ENCODE measurements at places on chromosomes 7 and 10.
A peak's percentile ranks its signal among the peaks of the same experiment; 100 is the strongest.

- DNase-seq = no peak
These were observed 75.1 kb downstream of the HERPUD2 start for GRCh38 chr7:35619863-35620262.

GRCh38 chr7:134388336-134389019 lies 70.4 kb downstream of the AKR1B1 start:
- DNase-seq = no peak

DNA sequence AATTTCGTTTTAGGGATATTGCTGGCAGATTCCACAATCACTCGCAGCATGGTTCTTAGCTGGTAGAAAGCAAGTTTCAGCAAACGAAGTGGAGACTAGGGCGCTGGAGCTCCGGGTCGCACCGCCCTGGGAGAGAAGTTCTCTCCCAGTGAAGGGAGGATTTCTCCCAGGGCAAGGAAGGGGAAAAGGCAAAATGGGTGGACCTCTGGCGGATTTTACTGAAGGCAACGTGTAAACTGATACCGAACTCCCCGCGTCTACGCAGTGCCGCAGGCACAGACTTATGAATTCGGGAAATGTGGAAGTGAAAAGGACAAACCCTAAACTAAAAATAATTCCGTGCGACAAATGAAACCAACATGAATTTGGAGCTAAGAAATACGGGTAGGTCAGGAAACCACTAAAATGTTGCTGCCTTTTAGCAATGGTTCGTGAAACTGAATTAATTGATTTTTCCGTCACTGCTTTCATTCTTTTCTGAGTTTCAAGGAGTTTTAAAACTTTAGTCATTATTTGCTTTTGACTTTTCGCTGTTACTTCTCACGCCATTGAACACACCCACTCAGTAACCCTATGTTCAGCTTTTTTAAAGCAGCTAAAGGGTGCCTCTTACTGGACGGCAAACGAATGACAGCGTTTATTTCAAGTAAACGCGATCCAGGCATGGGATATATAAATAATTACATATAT lies at the start of gene MYOF:
MYOF (minus strand) TSS at position 190 of the 690 bp plus-strand sequence; CDS start at position 50, 140 bp downstream.
- peak; percentile 47 for DNase-seq

- no peak for DNase-seq
These were observed 36.9 kb downstream of the TAF3 start for GRCh38 chr10:7855205-7855604.

GRCh38 chr7:101248276-101248675 lies 3.4 kb upstream of the FIS1 start:
- no peak for DNase-seq

GRCh38 chr7:31493714-31494181 lies 20.1 kb upstream of the ITPRID1 start:
- DNase-seq = no peak

GRCh38 chr7:73827567-73828106 lies 3.2 kb upstream of the CLDN4 start:
- DNase-seq = no peak

DNA sequence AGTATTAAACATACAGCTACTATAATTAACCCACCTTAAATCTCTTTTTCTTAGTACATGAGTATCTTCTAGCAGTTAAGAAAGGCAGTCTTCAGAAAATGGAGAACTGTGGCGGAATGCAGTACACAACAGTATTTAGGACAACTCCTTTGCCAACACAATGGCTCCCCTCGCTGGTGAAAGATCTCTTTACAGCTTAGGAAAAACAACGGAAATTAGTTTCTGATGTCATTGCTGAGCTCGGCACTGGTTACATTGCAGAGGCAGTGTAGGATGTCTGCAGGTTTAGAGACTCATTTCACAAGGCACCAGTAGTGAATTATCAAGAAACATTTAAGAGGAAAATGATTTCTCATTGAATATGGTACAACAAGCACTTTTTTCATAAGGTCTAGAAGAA lies 43.4 kb downstream of the GLRX3 start:
- peak; percentile 74 for DNase-seq

DNA sequence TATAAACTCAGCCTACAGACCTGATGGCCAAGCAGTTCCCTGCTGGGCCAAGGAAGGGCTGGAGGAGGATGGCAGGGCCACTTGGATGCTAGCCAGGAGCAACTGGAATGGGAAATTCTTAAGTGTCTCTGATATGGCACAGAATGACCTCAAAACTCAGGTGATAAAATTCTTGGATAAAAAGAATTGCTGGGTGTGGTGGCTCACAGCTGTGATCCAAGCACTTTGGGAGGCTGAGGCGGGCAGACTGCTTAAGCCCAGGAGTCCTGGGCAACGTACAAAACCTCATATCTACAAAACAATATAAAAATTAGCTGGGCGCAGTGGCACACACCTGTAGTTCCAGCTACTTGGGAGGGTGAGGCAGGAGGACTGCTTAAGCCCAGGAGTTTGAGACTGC lies 14.0 kb upstream of the PKD1L1 start:
- no peak for DNase-seq

DNA sequence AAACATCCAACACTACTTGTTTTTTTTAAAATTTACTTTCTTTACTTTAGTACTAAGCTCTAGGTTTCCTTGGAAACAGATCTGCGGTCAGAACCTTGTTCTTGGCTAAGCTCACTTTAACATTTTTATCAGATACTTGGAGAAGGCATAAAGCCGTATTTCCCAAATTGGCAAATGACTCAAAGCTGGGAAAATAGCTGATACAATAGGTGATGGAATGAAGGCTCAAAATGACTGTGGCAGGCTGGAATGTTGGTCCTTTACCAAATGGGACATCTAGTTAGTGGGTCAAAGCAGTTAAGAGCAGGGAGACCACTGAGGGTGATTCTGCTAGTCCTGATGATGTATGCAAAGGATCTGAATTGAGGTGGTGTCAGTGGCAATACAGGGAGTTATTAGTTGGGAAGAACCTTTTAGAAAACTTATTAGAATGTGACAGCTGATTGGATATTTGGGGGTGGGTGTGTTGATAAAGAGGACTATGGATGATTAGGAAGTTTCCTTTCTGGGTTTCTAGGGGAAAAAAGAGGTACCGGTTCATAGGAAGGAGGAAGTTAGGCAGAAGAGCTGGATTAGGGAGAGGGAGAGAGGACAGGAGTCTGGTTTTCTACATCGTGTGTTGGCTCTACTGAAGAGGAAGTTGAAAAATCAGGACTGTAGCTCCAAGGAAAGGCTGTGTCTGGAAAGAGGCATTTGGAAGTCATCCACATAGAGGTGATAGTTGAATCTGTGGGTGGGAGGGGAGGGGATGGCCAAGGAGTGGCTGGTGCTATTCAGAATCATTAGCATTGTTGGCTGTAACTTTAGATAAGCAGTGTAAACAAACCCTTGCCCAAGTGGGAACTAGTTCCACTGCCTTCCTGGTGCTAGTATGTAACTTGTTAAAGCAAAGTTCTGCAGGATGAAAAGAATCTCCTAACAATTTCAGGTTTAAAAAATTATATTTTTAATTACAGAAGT lies 13.1 kb downstream of the PLCE1 start:
- DNase-seq = no peak

GRCh38 chr7:27532314-27532713 lies 130.4 kb downstream of the HIBADH start:
- no peak for DNase-seq

DNA sequence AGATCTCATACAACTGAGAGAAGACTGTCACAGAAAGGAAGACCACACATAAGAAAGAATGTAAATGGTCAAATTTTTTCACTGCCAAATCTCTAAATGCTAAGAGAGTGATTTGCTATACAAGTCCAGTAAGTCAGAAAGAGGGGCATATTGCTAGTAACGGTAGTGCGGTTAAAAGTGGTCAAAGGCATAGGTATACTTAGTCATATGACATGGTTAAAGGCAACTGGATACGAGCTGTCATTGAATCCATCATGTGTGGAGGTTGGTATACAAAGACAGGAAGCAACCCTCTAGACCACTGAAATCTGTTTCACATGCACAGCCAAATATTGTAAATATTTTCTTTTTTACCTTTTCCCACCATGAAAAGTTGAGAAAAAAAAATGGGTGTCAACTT lies 4.8 kb downstream of the INHBA start:
- no peak for DNase-seq

GRCh38 chr7:6725003-6725402 lies 18.3 kb upstream of the ZNF12 start:
- DNase-seq = no peak

- peak; percentile 58 for DNase-seq
These were observed 175.8 kb upstream of the PRKCQ start for GRCh38 chr10:6755781-6756460.

DNA sequence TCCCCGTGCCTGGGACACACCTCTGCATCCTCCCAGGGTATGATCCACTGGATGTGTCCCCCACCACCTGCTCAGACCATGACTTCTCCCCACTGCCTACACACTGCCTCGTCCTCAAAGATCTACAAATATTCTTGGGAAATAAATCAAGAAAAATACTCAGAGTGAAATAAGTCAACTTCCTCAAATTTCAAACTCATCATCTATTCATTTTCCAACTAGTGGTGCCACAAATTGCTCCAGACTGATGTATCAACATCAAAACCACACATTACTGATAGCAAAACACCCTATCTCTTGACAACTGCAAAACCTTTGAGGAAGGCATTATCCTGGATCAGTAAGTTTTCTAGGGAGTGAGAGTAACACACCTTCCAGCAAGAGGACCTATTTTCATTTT lies 87.7 kb downstream of the GRB10 start:
- no peak for DNase-seq

- no peak for DNase-seq
These were observed 328.4 kb upstream of the NFE2L3 start for GRCh38 chr7:25823571-25823970.

DNA sequence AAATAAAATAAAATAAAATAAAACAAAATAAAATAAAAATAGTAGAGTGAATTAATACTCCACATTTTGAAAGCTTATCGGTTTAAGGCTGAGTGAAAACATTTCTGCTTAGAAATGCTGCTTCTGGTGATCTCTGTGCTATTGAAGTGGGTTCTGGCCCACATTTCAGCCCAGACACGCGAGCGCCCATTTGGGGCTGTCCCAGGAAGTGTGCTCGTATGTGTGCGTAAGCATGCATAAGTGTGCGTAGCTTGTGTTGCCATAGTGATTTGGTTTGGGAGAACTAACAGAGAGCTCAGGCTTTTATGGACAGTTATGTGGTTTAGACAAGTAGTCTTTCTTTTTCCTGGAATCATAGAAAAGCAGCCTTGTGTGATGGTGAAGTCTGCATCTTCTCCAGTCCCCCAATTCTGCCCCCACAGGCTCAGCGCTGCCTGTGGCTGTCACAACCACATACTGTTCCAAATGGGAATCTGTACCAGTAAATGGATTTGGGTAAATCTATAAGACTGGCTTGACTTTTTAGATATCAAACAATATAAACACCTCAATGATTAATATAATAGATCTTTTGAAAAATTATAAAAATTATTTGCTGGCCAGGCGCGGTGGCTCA lies 29.8 kb upstream of the PURB start:
- DNase-seq = no peak

DNA sequence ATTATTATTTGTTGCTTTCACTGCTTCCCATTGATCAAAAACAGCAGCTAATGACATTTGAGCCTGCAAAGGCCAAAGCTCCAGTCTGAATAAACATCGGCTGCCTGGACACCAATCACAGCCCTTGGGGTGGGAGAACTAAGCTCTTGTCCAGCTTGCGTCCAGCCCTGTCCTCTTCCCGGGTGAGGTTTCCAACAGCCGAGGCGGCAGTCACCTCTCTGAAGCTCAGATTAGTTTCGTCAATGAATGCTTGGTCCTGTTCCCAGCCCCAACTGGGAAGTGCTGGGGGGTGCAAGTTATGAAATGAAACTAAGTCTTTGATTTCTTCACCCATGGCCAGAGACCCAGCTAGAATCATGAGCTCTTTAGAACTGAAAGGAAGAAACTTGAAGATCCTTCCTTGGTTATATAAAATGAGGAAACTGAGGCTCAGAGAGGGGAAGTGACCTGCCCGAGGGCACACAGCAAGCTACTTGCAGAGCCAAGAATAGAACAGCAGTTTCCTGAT lies 114.0 kb upstream of the TCF7L2 start:
- DNase-seq = no peak

GRCh38 chr10:35464825-35465456 lies 128.6 kb downstream of the CCNY start:
- no peak for DNase-seq

GRCh38 chr10:17236468-17237148 lies 8.6 kb downstream of the VIM start:
- no peak for DNase-seq

- DNase-seq = no peak
These were observed 218.8 kb downstream of the EBF3 start for GRCh38 chr10:129745186-129745750.

DNA sequence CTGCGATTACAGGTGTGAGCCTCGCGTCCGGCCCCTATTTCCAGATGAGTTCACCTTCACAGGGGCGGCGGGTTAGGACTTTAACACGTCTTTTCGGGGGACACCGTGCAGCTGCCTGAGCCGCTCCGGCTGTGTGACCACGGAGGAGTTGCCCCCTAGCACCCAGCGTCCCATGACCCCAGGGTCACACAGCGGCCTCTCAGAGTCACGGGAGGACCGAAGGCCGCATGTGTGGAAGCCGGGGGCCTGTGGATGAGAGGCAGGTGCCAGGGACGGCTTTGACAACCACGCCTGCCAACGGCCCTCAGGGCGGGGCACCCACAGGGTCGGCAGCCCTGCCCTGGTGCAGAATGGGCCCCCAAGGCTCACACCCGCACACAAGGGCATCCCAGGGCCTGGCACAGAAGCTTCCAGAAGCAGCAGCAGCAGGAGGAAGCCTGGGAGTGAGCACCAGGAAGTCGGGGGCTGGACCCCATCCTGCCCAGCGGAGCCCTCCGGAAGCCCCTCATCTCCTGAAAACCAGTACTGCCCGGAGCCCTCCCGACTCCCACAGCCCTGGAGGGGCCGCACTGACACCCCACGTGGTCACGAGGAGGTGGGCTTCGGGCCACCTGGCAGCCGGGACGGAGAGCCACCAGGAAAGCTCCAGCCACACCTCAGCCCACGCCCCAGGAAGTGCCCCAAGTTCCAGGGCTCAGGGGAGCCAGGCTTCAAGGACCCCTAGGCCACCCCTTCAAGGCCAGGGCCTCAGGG lies 32.7 kb downstream of the ADAP1 start:
- no peak for DNase-seq

DNA sequence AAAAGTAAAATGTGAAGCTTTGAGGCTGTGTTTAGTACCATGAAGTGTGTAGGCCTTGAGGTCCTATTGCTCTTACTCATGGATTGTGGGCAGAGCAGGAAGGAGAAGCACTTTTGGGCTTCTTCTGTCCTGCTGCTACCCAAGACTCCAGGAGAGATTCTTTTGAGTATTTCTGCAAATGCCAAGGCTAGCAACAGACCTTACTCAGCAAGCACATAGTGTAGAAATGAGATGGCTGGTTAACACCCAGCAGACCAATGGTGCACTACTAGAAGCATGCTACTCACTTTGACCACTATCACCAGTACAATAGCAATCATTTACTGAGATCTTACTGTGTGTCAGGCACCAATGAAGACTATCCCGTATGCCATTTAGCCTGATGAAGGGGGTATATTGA lies 3.2 kb downstream of the PLPP4 start:
- no peak for DNase-seq

- DNase-seq = no peak
These were observed 18.1 kb downstream of the CAMK2G start for GRCh38 chr10:73856261-73856660.

- DNase-seq = no peak
These were observed 530.9 kb upstream of the POM121L12 start for GRCh38 chr7:52504561-52504960.

Data from putamen (tissue), 1 donor.